ENCODE measurements at places on chromosomes 3 and 15.

GRCh38 chr3:69085168-69085832 lies 563 bp downstream of the ARL6IP5 start:
- no peaks in the 10 kb centered on the region for H3K27me3 ChIP-seq
- H3K27ac ChIP-seq = peak overlapping the region; percentile 96
- peak overlapping the region; percentile 97 for H3K4me3 ChIP-seq

GRCh38 chr15:74615508-74616365 lies at the start of gene CLK3:
Gene CLK3, plus strand, starts transcription at chr15:74615836. Its CDS starts 3,361 bp downstream, at chr15:74619197.
- H3K4me3 ChIP-seq = peak within 1 kb of the TSS; percentile 91
- peaks cover 36% of the 10 kb centered on the region for H3K36me3 ChIP-seq
- H3K27me3 ChIP-seq = no peaks in the 10 kb centered on the region

DNA sequence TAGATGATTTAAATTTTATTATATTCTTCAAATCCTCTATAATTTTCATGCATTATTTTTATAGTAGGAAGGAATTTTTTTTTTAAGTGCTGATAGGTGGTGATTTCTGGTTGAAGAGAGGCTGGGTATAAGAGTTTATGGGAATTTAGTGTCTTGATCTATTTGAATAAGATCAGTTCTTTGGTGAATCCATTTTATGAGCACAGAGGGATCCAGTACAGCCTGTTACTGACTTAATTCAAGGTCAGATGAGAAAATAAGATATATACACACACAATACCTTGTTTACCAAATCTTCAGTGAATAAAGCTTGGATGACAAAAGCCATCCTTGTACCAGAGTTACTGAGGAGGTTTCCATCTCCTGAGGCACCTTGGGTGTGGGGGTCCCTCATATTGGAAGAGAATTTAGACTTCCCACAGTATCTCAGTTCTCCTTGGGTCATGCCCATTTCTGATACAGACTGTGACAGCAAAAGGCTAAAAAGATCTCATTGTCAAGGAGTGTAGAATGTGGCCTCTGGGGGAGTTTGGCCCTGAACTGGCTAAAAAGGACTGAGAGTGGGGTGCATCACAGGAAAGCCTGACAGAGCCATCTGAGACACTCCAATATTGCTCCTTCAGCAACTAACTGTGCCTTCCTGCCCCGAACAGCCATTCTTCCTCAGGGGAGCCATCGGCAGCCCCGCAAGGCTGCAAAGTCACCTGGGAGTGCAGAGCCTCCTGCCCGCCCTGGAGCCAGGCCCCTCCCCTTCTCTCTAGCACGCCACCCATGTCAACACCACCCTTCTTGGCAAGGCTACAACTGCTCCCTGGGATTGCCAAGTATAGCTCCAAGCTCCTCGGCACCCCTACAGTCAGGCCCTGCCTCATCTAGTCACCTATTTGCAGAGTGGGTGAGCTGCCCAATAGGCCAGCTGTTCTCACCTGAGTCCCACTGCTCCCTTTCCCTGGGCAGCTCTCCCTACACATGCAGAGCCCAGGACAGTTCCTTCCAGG lies 43.1 kb upstream of the HACD2 start:
- H3K27ac ChIP-seq = no peak overlapping the region
- no peak for DNase-seq
- no peaks in the 10 kb centered on the region for H3K36me3 ChIP-seq
- H3K27me3 ChIP-seq = peaks cover 31% of the 10 kb centered on the region
- H3K4me1 ChIP-seq = no peaks in the 10 kb centered on the region
- no peak overlapping the region for H3K4me3 ChIP-seq

GRCh38 chr3:20185331-20185678 lies 701 bp downstream of the SGO1 start:
- no peak overlapping the region for H3K4me3 ChIP-seq
- H3K4me1 ChIP-seq = no peaks in the 10 kb centered on the region
- no peaks in the 10 kb centered on the region for H3K27me3 ChIP-seq
- H3K27ac ChIP-seq = no peak overlapping the region

Measured in effector memory CD8-positive, alpha-beta T cell (primary cell).